Smooth muscle cell of trachea (primary cell): ENCODE measurements at places on chromosomes 3 and 15. TPM values are rescaled to one million over a fixed set of nuclear protein-coding genes. Genes with fewer than 3 reads are reported as not detected.

POLQ gene
- 0.99 and 6.0 TPM in 2 replicates for total RNA-seq

RAB5A gene
- total RNA-seq = 63.2 and 80.1 TPM in 2 replicates

SLC9C1 gene
- not detected in 2 replicates for total RNA-seq

BBS4 gene
- 30.4 and 82.8 TPM in 2 replicates for total RNA-seq

MRPL47 gene
- total RNA-seq = 22.7 and 38.8 TPM in 2 replicates

RBMS3 gene
- 45.7 and 48.0 TPM in 2 replicates for total RNA-seq

LRTM1 gene
- total RNA-seq = not detected in 2 replicates

CTNNB1 gene
- 854 and 935 TPM in 2 replicates for total RNA-seq

COL8A1 gene
- total RNA-seq = 45.4 and 72.6 TPM in 2 replicates

SPTBN5 gene
- 0.29 and 0.83 TPM in 2 replicates for total RNA-seq

ASB14 gene
- not detected in 2 replicates for total RNA-seq

CIDEC gene
- total RNA-seq = 0.17 and 0.44 TPM in 2 replicates

TRIM71 gene
- total RNA-seq = not detected in 2 replicates

FLNB gene
- 51.3 and 62.5 TPM in 2 replicates for total RNA-seq

IL20RB gene
- 2.6 and 6.9 TPM in 2 replicates for total RNA-seq

ROBO2 gene
- 1.0 and 2.8 TPM in 2 replicates for total RNA-seq

SMAD6 gene
- 16.6 and 23.3 TPM in 2 replicates for total RNA-seq

CPN2 gene
- total RNA-seq = not detected in 2 replicates
